ENCODE measurements at places on chromosomes 2 and 18.

- peak; percentile 37 for DNase-seq
Measured at GRCh38 chr2:26245231-26245732, 543 bp downstream of the HADHB start.

GRCh38 chr2:23480957-23481797 is 96.2 kb downstream of the KLHL29 start:
- DNase-seq, result peak; percentile 92

DNA sequence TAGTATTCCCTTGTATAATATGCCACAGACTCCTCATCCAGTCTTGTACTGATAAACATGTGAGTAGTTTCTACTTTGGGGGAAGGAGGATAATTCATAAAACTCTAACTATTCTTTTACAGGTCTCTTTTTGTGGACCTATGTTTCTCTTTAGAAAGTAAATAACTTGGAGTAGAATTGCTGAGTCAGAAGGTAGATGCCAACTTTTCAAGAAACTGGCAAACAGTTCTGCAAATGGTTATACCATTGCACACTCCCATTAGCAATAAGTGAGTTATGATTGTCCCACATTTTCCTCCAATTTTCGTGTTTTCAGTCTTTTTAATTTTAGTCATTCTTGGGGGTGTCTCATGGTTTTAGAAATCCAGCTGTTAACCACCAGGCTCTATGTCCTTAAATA is 477.2 kb upstream of the LRRTM4 start:
- DNase-seq, result no peak

GRCh38 chr18:59459369-59460071 is 100.5 kb upstream of the LMAN1 start:
- peak; percentile 60 for DNase-seq

Measured in EL (cell line).